Tibial artery (tissue), 4 donors: ENCODE measurements at places on chromosomes 2 and 18.

GRCh38 chr2:167966937-167967913 lies 280.2 kb downstream of the STK39 start:
- DNase-seq = no peak

GRCh38 chr2:76391678-76392077 lies 681.0 kb upstream of the GCFC2 start:
- no peak for DNase-seq

- no peak for DNase-seq
Observed at GRCh38 chr2:75596784-75597183, 36.0 kb upstream of the EVA1A start.

- DNase-seq = no peak
Observed at GRCh38 chr2:218856167-218856895, 3.3 kb upstream of the WNT6 start.

DNA sequence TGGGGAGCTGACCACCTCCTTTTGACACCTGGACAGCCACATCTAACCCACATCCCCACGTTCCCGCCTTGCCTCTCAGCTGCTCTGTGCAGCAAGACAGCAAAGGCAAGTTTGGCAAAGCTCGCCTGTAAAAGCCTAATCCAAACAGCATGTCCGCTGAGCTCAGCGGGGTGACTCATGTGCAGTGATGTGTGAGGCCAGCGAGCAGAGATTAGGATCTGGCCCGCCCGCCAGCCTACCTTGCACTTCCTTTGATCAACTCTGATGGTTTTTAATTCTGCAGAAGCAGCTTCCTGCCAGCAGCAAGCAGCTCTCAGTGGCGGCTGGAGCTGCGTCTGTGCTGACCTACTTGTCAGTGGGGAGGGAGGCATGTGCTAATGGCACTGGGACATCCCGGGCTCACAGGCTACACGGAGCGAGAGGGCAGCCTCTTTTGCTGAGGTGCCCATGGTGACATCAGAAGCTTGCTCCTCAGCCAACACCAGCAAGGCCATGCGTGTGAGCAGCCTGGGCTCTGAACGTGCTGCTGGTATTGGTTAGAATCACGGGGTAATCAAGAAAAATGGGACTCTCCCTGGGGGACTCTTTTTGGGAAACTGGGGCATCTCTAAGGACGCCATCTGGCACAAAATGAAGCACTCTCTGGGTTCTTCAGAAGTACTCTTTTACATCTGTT lies 36.0 kb upstream of the EML4 start:
- DNase-seq = peak; percentile 93

GRCh38 chr2:236753606-236754270 lies 184.1 kb downstream of the ACKR3 start:
- DNase-seq = no peak

DNA sequence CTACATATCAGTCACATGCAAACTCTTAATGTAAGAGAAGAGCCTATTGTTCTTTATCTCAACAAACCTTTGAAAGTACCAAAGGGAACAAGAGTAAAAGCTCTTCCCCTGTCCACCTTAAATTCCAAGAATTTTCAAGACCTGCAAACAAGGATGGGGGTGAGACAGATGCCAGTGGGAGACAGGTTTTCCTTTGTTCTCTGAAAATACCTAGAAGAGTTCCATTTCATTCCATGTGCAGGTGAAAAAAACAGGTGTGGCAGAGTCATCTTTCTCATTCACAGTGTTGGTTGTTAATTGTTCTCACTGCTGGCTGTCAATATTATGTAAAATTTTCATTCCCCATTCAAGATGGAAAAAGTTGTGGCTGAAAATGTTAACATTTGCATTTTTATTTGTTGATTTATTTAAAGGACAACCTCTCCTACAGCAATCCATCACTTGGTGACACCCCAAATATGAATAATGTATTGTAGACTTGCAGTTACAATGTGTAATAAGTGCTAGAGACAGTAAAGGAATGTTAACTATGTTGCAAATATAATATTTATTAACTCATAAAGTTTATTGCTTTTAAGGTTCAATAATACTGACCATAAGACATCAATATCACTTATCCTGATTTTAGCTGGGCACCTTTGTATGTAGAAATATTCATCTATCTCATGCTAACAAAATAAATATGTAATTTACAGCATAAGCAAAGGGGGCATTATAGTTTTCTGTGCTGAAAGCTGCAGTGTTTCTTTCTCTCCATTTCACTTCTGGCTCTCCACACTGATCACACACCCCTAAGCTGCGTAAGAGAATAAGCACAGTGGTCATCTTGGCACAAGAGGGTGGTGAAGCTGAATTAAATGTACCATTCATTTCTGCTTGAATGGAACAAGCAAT lies 347.0 kb downstream of the KIAA1328 start:
- DNase-seq = no peak

DNA sequence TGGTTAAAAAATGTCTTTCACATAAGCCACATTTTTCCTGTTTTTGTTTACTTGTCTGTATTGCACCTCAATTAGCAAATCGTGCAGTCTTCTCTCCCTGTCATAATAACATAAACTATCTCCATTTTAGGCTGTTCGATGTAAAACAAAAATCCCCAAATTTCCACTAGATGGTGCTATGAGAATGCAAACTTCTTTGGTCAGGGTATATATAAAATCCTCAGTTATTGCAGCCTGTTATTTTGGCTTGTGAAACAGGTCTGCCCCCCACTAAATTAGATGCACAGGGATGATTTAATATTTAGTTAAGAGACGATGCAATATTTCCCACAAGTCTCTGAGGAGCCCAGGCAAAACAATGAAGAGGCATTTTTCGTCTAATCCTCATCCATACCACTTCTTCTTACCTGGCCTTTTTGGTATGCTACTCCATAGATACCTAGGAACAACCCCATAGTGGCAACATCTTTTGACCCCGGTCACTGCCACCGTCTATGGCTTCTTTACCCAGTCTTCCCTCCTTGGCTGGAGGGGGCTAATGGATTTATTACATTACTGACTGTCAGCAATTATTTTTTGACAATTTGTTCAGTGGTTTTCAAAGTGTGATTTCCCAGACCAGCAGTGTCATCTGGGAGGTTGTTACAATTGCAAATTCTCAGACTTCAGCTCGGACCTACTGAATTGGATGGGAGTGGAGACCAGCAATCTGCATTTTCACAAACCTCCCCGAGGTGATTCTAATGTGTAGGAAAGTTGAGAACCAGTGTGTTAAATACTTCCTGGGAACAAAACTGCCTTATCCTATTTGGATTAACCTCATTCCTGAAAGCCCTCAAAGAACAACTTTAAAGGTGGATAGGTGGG lies 117.4 kb upstream of the CWC22 start:
- no peak for DNase-seq

- DNase-seq = no peak
Observed at GRCh38 chr2:159065313-159065712, 96.9 kb downstream of the TANC1 start.

DNA sequence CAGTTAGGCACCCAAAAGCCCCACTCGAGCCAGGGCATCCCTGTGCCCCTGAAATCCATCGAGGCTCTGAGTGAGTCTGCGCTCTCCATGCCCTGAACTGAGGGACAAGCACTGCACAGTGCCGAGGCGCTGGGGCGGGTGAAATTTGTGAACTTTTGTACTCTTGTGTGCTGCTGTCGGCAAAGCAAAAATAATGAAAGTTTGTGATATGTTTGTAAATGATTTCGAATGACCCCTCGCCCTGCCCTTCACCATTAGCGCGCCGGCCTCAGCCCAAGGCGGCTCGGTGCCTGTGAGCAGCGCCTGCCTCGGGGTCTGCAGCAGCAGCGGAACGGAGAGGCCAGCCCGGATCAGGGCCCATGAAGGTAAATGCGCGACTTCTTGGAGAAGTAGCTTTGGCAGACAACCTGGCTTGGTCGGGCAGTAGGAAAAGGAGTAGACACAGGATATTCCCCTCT lies 1.8 kb upstream of the HOXD4 start:
- DNase-seq = no peak

DNA sequence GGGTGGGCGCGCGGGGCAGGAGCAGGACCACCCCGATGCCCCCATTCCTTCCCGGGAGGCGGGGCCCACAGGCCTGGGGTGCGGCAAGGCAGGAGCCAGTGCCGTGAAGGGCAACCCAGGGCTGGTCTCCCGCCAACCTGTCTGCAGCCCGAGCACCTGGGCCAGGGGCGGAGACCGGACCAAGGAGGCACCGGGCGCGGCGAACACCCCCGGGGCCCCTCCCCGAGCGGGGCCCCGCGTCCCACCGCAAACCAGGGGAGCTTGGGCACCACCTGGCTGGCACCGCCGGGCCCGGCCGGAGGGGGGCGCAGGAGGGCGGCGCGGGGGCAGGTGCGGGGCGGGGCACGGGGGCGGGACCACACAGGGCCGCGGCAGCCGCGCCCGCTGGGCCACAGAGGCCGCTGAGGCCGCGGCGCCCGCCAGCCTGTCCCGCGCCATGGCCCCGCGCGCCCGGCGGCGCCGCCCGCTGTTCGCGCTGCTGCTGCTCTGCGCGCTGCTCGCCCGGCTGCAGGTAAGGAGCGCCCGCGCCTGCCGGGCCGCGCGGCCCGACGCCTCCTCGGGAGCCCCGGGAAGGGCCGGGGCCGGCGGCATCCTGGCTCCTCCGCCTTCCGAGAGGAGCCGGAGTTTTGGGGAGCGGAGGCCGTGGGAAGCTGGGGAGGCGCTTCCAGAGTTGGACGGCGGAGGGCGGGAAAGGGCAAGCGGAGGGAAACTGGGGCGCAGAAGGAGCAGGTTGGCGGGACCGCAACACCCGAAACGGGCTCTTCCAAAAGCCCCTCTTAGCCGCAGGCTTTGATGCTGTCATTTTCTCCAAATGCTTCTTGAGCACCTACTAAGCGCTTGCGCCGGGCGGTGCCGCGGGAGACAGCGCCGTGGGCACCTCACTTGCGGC lies at the start of gene TNFRSF11A:
Gene TNFRSF11A, plus strand, starts transcription at position 394 of the 889 bp plus-strand sequence. Its CDS starts 43 bp downstream, at position 437.
- DNase-seq = no peak

DNA sequence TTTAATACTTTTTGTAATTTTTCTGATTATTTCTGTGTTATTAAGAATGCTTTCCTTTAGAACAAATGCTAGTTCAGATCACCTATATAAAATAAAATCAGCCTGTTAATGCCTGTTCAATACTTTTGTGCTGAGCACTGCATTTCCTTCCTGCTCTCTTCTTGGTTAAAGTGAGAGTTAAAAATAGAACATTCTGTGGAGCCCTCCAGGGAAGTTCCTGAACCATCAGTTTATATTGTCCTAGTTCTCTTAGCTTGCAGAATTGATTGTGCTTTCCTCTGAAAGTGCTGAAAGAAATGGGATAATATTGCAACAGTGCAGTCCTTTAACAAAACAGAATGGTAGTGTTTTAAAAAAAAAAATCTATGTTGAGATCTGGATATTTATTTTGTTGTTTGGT lies 74.6 kb upstream of the UBXN4 start:
- DNase-seq = no peak

DNA sequence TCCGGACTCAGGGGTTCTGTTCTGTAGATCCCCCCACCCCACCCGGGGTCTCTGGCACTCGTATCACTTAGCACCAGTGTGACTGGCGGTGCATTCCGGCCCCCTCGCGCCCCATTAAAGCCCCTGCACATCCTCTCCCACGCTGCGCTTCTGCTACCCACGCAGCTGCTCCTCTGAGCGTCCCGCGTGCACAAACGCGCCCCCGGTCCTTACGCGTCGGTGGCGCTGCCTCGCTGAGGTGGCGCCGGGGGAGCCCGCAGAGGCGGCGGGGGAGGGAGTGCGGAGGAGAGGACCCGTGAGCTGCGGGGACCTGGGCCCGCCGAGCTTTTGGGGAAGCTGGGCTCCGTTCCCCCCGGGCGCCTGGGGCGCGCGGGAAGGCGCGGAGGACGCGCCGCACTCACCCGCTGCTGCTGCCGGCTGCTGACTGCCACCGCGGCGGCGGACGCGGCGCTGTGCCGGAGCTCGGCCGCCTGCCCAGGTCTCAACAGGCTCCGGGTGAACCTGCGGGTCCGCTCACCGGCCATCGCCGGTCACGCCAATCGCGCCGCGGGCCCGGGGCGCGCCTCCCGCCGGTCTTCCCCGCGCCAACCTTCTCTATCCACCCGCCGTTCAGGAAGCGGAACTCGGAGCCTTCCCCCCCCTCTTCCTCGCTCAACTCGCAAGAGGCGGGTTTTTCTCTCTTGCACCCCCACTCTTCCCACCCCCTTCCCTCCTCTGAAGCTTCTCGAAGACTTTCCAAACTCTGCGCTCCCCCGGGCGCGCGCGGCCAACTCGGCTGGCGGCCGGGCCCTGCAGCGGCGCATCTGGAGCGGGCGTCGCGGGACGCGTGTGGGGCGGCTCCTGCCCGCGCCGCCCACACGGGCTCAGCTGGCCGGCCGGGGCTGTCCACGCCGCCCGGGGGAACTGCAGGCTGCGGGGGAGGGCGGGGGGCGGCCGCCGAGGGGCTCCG lies at the start of gene DOCK10:
Gene DOCK10, minus strand, starts transcription at position 618 of the 949 bp plus-strand sequence. Its CDS starts 94 bp downstream, at position 524.
- DNase-seq = no peak

- no peak for DNase-seq
Observed at GRCh38 chr2:236250286-236250685, 13.9 kb downstream of the ASB18 start.

GRCh38 chr2:46973673-46974072 lies 58.1 kb upstream of the MCFD2 start:
- DNase-seq = no peak

DNA sequence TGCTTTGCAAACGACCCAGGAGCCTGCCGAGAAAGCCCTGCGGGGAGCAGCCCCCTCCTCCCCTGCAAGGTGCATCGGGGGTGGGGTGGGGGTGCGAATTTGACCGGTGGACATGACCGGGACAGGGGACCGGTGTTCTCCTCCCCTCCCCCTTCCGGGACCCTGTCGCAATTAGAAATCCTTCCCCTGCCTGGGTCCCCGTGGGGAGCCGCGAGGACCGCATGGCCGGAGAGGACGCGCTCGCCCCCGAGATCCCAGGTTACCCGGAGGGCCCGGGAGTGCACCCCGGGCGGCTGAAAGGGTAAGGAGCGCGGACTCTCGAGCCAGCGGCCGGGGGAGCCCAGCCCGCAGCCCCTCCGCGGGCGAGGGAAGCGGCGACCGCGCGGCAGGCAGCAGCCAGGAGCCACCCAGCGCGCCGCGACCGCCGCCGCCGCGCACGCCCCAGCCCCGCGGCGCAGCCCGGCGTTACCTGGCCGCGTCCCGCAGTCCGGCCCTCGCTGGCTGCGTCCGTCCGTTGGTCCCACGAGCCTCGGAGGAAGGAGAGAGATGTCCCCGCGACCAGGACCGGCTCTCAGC lies 482 bp downstream of the DLGAP1 start:
- no peak for DNase-seq

DNA sequence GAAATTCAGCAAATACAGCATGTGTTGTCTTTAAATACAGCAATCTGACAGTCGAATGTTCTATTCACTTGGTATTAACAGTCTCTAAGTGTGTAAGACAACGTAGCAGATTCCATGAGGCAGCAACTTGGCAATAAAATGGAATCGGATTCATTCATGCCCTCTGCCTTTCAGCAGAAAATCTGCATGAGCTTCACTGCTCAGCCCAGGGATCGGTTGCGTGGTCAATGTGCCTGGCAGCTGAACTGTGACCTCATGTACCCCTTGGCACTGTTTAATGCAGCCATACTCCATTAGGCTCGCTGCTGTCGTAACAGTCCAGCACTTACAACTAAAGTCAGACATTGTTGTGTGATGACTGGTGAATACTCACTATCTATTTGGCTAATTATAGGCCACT lies 17.7 kb upstream of the RGPD4 start:
- DNase-seq = no peak

DNA sequence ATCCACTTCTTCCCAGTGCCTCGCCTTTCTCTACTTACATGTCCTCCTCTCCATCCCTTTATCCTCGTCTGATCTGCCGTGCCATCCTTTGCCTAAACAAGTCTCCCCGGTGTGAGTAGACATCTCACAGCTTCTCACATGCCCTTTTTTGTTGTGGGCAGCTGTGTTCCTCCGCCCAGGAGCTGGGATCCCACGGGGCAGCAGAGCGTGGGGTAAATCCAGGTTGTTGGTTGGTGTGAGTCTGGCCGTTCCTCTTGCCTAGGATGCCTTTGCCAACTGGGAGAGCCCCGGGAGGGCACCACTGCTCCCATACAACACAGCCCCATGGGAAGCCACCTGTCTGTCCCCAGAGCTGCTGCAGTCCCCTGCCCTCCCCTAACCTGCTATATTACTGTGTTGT lies 22.4 kb downstream of the SLC30A3 start:
- DNase-seq = no peak
